Smooth muscle cell of trachea (primary cell): ENCODE measurements at places on chromosomes 5 and 9. TPM values are rescaled to one million over a fixed set of nuclear protein-coding genes. Genes with fewer than 3 reads are reported as not detected.

KCTD16 gene
- total RNA-seq: 0.44 and 0.50 TPM in 2 replicates

NR6A1 gene
- 0.44 and 0.66 TPM in 2 replicates for total RNA-seq

UBTD2 gene
- total RNA-seq: 23.2 and 25.5 TPM in 2 replicates

SFXN1 gene
- total RNA-seq: 132 and 149 TPM in 2 replicates

PURA gene
- 15.7 and 18.2 TPM in 2 replicates for total RNA-seq

ARL14EPL gene
- total RNA-seq: not detected in 2 replicates

IFNA13 gene
- not detected in 2 replicates for total RNA-seq

WNT8A gene
- not detected in 2 replicates for total RNA-seq

SH3PXD2B gene
- total RNA-seq: 22.4 and 41.2 TPM in 2 replicates

ACOT12 gene
- total RNA-seq: 1.6 and 2.2 TPM in 2 replicates

SLC25A2 gene
- total RNA-seq: 0.50 and 1.0 TPM in 2 replicates

PITX1 gene
- total RNA-seq: 3.6 and 12.6 TPM in 2 replicates

GFI1B gene
- total RNA-seq: 0.17 TPM in 1 of 2 replicates, not detected in the other

DMRTA1 gene
- 1.2 and 1.3 TPM in 2 replicates for total RNA-seq

ADAMTS2 gene
- total RNA-seq: 50.3 and 76.6 TPM in 2 replicates

NOL6 gene
- total RNA-seq: 20.7 and 28.3 TPM in 2 replicates

PPIC gene
- total RNA-seq: 57.7 and 69.8 TPM in 2 replicates

IFNA2 gene
- not detected in 2 replicates for total RNA-seq

RASGRF2 gene
- total RNA-seq: 7.7 and 9.1 TPM in 2 replicates

WDR31 gene
- 2.3 and 4.0 TPM in 2 replicates for total RNA-seq

LHX3 gene
- total RNA-seq: under 0.01 TPM in 1 of 2 replicates, not detected in the other

ECSCR gene
- 0.33 and 1.2 TPM in 2 replicates for total RNA-seq

SLC4A9 gene
- total RNA-seq: not detected in 2 replicates

C7 gene
- total RNA-seq: 0.15 and 0.83 TPM in 2 replicates

RFESD gene
- 2.2 and 3.1 TPM in 2 replicates for total RNA-seq

SLC9A3 gene
- 0.87 and 1.3 TPM in 2 replicates for total RNA-seq

TLX3 gene
- total RNA-seq: not detected in 2 replicates

TRIM32 gene
- 23.0 and 38.9 TPM in 2 replicates for total RNA-seq

ANKRD55 gene
- under 0.01 TPM in 1 of 2 replicates, not detected in the other for total RNA-seq

PRR7 gene
- 2.9 and 12.4 TPM in 2 replicates for total RNA-seq

CER1 gene
- total RNA-seq: not detected in 2 replicates

CDX1 gene
- total RNA-seq: 0.15 and 0.17 TPM in 2 replicates

CDKN2B-AS1 gene
- total RNA-seq: 4.5 and 10.9 TPM in 2 replicates
